ENCODE measurements at places on chromosomes 11 and 22. TPM values are rescaled to one million over a fixed set of nuclear protein-coding genes. Genes with fewer than 3 reads are reported as not detected.

- ATAC-seq: no peak
Observed at GRCh38 chr22:37522482-37522881, 3.3 kb upstream of the CARD10 start.

- ATAC-seq: no peak
Observed at GRCh38 chr22:32448980-32449379, 15.3 kb downstream of the BPIFC start.

DNA sequence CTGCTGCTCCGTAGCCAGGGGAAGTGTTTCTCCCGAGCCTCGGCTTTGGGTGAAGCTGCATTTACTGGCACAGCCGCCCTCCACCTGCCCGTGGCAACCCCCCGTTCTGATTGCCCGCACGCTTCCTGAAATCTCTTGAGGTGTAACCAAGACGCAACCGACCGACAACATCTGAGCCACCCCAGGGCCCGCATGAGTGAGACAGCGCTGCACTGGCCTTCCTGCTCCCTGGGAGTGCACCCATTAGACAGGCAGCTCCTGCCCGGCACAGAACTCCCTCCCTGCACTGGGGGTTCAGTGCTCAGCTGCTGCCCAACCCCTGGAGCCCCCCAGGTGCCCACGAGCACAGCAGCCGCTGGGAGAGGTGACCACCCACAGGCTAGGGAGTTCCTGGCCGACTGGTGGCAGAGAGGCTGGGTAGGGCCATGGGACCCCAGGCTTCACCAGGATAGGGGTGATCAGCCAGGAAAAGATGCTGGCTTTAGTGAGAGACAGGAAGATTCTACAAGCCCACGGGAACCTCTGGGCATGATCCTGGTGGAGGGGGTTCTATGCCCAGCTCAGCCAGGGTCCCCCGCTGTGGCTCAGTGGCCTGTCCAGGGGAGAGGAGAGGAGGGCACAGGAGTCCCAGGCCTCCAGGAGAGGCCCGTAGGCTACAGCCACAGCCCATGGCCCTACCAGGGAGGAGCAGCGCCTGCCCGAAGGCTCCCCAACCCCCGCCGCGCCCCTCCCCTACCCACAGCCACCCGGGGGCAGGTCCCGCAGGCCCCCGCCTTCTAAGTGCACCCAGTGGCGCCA, 14.6 kb downstream of the PLXNB2 start:
- no peak for ATAC-seq

DNA sequence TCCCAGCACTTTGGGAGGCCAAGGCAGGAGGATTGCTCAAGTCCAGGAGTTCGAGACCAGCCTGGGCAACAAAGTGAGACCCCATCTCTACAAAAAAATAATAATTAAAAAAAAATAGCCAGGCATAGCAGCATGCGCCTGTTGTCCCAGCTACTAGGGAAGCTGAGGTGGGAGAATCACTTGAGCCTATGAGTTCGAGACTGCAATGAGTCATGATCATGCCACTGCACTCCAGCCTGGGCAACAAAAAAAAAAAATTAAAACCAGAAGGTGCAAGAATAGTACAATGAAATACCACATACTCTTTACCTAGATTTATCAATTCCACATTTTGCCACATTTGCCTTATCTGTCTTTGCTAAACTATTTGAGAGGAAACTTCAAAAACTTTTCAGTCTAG, 8.2 kb downstream of the DPF2 start:
- ATAC-seq: no peak

- peak; percentile 90 for ATAC-seq
Observed at GRCh38 chr22:24107661-24108060, 73.6 kb upstream of the SUSD2 start.

GRCh38 chr11:94111660-94112059, 17.0 kb upstream of the PANX1 start:
- ATAC-seq: peak; percentile 72

DNA sequence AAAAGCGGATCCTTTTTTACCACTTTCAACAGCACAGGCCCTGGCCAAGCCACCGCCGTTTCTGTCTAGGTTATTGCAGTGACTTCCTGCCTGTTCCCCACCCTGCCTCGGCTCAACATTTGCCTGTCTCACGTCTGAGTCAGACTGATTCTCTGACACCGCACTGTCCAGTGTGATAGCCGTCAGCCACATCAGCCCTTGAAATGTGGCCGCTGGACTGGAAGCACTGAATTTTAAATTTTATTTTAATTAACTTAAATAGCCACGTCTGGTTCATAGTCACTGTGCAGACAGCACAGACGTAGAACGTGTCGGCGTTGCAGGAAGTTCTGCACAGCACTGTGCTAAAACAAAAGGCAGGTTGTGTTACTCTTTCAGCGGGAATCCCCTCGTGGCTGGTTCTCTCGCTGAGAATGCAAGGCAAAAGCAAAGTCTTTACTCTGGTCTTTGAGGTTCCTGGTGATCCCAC, 56.3 kb upstream of the ADSL start:
- ATAC-seq: no peak

DNA sequence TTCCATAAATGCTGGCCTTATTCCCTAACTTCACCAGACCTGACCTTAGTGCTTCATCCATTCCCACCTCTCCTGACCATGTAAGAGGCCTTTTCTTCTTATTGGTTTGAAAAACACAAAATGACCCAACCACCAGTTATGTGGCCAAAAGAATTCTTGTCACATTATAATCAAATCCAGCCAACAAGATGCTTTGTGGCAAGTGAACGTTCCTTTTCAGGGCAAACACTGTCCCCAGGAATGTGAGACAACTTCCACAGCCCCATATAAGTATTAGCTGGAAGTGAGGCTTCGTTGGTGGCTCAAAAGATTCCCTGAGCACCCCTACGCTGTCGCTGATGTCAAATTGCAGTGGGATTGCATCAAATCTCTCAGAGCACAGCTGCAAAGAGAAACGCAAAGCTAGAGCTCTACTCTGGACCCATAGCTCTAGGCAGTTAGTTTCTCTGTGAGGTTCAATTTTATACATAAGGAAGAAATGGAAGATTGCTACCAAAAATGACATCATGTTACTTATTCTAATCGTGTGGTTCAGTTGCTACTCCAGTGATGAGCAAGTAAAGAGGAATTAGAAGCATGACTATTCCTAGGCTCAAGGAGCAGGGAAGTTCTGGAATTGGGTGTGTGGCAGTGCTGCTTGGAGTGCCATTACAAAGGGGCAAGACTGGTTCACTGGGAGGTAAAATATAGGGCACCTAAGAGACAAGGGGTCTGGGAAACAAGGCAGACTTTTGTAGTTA, 26.1 kb downstream of the GLYATL1 start:
- ATAC-seq: no peak

DNA sequence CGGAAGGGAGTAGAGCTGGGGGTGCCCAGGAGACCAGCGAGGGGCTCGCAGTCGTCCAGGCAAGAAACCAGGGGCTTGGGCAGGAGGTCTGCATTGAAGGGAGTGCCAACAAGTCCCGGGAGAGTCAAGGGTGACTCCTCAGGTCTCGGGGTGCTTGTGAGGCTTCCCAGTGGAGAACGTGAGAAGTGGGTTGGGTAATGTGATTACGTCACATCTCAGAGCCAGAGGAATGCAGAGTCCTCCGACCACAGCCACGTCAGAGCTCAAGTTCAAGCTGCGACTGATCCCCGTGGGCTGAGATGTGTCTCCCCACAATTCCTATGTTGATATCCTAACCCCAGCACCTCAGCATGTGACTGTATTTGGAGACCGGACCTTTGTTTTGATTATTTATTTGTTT, 89.7 kb upstream of the SHANK2 start:
- no peak for ATAC-seq

DNA sequence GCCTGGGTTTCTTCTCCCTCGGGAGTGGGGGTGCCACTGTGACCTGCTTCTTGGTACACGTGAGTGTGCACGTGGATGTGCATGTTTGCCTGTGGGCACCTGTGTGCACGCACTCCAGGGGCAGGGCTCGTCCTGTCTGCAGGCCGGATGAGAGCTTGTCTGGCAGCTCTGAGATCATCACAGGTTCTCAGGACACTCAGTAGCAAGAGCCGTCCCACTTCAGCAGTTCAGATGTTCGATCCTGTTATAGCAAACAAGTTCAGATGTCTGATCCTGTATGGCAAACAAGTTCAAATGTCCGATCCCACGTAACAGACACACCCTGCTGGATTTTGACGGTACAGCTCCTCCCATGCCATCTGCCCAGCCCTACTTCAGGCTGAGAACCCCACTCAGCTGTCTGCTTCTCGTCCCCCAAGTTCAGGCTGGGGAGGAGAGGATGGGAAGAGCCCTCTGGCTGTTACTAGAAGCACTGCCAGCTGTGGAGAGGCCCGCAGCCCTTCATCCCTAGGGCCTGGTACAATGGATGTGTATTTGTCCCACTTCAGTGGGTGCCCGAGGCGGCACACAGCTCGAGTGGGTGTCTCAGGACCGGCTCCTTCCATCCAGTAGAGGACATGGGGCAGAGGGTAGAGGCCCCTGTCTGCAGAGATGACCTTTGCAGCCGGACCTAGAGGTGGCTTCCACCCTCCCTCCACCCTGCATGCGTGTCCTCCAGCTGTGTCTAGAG, 1126.9 kb downstream of the BRD1 start:
- no peak for ATAC-seq

GRCh38 chr11:8223513-8223900, 40.2 kb downstream of the LMO1 start:
- no peak for ATAC-seq

- no peak for ATAC-seq
Observed at GRCh38 chr22:25582946-25583345, 18.5 kb downstream of the GRK3 start.

DNA sequence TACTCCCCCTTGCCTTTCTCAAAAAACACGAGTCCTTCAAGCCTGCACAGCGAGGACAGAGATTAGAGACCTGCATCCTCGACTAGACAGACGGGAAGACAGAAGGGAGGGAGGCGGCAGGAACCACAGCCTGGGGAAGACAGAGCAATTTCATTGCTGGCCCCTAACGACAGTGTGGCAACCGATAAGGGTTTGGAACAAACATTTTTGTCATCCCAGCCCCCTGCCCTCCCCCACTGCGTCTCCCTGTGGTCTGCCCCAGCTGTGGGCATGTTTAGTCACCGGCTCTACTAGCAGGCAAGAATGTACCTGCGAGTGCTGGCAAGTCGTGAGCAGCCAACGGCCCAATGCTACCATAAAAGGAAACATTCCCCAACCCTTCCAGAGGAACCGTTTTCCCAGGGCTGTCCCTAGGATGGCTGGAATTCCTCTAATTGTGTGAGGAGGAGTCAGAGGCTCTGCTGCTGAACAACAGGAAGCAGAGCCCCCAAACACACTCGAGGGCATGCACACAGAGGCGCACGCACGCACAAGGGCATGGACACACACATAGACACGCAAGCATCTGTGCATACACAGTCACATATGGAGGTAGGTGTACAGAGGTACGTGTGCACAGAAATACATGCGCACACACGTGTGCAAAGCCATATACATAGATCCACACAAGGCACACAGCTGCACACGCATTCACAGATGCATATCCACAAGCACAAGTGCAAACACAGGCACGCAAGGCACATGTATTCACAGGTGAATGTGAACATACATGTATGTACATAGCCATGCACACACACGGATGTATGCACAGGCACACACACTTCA, 58.3 kb downstream of the MYH9 start:
- peak; percentile 57 for ATAC-seq

Gene ZFPL1
- total RNA-seq: 43.9 TPM

Gene TMPRSS13
- not detected for total RNA-seq

Gene ACTN3
- total RNA-seq: not detected

Gene MPZL3
- total RNA-seq: 0.62 TPM

Gene MMP1
- not detected for total RNA-seq

Gene ELFN2
- total RNA-seq: 0.16 TPM

All from gastroesophageal sphincter (tissue), 4 donors.